ENCODE measurements at places on chromosomes 16 and 17.

- DNase-seq, result peak; percentile 22
These were observed 1.5 kb downstream of the ZNF205 start for GRCh38 chr16:3113765-3114479.

- no peak for DNase-seq
These were observed 81.1 kb downstream of the FTO start for GRCh38 chr16:53785044-53785443.

DNA sequence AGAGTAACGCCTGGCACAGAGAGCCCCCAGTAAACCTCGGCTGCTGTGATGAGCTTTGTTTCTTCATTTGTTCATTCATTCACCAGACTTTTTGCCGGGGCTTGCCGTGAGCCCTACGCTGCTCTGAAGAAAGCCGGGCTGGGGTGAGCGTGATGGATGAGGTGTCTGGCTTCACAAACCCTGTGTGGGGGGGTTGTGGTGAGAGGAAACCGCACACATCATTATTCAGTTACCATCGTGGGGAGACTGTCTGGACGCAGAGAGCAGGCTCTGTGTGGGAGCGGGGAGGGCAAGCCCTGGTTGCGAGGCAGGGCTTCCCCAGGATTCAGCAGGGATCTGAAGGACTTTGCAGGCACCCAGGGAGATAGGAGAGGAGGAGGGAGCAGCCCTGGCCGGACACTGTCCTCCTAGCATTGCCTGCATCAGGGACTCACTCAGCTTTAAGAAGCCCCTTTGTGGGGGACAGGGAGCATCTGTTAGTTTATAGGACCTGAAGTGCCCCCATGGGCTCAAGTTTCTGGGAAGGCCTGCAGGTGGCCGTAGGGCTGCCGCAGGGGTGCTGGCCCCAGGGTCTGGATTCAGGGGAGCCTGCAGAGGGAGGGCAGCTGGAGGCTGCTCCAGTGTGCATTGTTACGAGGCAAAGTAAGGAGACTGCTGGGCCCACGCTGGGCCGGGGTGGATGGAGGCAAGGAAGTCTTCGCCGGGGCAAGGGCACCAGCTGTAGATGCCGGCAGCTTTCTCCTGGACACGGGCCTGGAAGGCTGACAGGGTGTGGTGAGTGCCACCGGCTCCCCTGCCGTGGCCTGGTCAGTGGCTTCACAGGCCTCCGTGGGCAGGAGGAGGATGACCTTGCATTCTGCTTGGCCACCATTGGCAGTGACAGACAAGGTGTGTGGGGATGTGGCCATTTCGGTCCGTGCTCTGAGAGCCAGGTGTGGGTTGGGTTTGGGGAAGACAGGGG is 334.5 kb downstream of the SEC14L1 start:
- peak; percentile 39 for DNase-seq

- DNase-seq, result peak; percentile 61
These were observed 15.4 kb upstream of the HELZ start for GRCh38 chr17:67260170-67260987.

DNA sequence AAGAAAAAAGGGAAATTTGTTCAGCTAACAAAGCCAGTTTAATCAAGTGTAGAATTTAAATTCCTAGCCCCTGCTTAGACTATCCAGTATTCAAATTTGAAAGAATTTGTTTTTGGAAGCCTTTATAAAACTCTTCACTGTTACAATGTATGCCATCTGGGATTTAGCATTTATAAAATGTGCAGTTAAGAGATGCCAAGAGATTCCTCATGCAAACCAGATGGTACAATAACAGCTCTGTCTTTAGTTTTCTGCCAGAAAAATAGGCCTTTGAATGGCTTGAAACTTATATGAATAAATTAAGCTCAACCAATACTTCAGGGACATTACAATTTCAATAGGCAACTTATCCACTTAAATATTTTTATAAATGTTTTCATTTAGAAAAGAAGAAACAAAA is 6.8 kb upstream of the ANKS4B start:
- DNase-seq, result no peak

DNA sequence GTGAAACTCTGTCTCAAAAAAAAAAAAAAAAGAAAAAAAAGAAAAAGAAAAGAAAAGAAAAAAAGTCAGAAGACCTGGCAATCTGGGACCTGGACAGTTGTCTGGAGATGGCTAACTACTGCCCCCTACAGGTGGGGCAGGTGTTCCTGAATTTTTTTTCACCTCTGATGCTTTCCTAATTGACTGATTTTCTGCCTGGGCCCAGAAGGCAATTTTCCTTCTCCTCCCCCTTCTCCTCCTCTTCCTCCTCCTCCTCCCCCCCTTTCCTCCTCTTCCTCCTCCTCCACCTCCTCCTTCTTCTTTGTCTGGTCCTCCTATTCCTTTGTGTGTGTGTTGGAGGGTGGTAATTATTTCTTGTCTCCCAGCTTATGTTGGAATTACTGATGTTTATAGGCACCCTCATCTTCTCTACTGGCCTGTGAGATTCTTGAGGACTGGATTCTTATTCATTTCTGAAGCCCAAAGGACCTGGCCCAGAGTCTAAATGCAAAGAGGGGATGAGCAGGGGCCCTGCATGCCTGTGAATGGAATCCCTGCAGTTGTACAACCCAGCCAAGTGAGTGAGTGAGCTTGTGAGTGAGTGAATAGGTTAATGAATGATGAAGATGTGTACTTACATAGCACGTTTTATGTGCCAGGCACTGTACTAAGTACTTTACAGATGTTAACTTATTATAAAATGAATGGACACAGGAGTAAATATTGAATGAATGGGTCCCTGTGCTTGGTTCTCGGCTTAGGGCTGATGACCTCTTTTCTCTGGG is 26.9 kb downstream of the IRX5 start:
- DNase-seq, result no peak

DNA sequence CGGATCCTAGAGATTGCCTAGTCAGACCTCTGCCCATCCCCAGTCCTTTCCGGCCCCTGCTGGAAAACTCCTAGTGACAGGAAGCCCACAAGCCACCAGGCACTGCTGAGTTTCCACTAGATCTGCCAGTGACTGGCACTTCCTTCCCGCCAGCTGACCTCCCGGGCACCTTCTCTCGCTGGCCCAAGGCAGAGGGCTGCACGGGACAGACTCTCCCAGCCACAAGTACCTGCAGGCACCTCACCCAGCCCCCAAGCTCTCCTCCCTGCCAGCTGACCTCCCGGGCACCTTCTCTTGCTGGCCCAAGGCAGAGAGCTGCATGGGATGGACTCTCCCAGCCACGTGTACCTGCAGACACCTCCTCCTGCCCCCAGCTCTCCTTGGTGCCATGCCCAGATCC is 66.3 kb upstream of the DOC2B start:
- no peak for DNase-seq

DNA sequence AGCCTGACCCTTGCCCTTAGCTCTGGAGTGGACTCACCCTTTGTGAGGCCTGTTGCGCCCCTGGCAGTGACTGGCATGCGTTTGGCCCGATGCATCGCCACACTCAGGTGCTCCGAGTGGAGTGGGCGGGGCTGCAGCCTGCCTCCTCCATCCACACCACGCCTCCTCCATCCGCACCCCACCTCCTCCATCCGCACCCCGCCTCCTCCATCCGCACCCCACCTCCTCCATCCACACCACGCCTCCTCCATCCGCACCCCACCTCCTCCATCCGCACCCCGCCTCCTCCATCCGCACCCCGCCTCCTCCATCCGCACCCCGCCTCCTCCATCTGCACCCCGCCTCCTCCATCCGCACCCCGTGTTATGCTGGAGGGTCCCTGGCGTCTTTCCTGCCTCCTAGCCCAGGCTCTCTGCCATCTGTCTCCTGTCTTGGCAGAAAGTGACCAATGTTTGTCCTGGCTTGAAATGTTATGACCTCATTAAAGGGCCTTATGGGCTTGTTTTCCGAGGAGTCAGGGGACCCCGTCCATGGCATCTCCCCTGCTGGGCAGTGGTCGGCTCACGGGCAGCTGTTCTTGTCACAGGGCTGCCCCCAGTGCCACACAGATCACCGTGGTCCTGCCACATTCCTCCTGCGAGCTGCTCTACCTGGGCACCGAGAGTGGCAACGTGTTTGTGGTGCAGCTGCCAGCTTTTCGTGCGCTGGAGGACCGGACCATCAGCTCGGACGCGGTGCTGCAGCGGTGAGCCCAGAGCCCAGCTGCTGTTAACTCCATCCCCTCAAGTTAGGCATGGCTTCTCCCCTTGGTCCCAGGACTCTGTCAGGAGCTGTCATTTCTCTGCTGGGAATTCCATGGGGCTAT is 28.7 kb upstream of the MYO15B start:
- DNase-seq, result no peak

GRCh38 chr17:57920916-57921703 is 34.1 kb downstream of the CUEDC1 start:
- DNase-seq, result no peak

DNA sequence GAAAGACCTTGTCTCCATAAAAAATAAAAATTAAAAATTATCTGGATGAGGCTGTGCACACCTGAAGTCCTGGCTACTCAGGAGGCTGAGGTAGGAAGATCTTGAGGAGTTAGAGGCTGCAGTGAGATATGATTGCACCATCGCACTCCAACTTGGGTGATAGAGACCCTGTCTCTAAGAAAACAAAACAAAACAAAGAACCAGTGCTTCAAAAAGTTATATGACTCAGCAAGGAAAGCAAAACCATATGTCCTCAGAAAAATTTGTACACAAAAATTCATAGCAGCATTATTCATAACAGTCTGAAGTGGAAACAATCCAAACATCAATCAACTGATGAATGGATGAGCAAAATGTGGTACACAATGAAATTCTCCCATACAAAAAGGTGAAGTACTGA is 48.9 kb downstream of the SLFN5 start:
- peak; percentile 57 for DNase-seq

GRCh38 chr17:68853439-68853838 is 101.8 kb downstream of the ABCA8 start:
- no peak for DNase-seq

GRCh38 chr17:4369557-4370230 is 3.2 kb upstream of the UBE2G1 start:
- DNase-seq, result no peak

- DNase-seq, result peak; percentile 72
These were observed 29.6 kb upstream of the PHOSPHO1 start for GRCh38 chr17:49260011-49260816.

DNA sequence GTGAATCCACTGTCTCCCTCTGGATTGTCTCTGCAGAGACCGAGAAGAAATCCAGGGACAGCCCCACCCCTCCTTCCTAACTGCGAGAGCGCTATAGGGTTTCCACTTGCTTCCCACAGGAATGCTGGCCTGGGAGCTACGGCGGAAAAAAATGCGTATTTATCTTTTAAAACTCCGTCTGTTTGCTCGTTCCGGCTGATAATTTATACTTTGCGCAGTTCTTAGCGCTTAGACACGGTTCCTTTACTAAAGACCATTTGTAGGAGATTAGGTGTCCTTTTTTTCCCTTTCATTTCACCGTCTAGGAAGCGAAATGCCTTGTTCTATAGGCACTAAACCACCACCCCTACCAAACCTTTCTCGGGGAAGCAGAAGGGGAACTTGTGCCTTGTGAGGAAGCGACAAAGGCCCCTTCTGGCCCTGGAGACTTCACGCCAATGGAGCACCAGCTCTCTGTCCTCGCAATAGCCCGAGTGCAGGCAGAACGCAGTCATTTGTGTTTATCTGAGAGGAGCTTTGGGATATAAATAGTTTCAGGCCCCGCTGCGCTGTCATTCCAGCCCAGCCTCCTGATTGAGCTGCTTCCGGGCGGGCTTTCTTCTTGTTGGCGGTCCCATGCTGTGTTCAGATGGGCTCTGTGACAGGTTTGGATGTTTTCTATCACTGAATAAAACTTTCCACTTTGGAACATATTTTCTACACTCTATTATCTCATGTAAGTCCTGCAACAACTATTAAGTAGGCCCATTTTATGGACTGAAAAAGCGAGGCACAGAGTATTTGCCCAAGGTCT is 791 bp upstream of the SUPT4H1 start:
- DNase-seq, result peak; percentile 35

- DNase-seq, result no peak
These were observed 11.6 kb downstream of the CLTC start for GRCh38 chr17:59631276-59631675.

DNA sequence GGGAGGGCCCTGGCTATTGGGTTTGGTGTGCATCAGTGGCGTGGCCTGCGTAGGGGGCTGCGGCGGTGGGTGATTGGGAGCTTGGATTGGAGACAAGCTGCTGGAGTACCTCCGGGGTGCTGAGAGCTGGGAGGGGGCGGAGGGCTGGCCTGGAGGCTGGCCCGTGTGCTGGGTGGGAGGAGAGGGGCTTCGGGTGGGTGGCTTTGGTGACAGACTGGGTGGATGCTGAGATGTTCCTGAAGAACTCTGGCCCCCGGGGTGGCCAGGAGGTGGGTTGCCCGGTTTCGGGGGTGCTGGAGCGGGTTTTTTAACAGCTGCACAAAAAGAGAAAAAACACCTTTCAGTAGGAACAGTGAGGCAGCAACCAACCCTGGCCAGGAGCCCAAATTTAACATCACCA is 84.1 kb downstream of the ARHGAP17 start:
- DNase-seq, result no peak

DNA sequence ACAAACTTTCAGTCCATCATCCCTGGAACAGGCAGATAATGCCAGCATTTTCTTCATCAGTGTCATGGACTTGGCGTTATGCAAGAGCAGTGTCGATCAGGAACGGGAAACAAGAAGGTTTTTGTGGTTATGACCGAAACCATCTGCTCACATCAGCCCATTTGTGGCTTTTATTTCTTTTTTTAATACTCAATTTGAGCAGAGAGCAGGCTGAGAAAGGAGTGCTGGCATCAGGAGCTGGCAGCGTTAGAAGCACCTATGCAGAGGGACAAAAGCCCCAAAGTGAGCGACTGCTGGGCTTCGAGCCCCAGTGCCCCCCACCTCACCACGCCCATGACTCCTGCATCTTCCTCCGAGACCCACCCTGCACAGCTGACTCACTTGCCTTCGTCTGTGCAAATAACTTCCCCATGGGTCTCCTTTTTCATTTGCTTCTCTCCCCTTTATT is 16.2 kb upstream of the CD300E start:
- DNase-seq, result no peak

DNA sequence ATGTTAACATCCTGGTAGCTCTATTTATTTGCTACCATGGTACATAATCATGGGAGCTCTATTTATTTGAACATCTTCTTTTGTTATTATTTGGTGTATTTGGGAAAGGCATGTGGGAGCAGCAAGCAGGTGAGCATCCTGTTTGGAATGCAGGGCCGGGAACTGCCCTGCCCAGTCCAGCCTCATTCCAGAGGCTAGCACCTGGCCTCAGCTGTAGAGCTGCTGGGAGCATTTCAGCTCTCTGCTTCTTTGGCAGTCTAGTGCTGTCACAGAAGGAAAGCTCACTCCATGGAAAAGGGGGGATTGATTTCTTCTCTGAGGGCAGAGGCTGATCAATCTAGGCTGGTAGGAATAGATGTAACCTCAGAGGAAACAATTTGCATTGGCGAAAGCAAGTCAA is 112.5 kb downstream of the WWOX start:
- DNase-seq, result no peak

- DNase-seq, result no peak
These were observed 24.9 kb downstream of the GSE1 start for GRCh38 chr16:85637808-85638647.

- no peak for DNase-seq
These were observed 116.5 kb downstream of the SALL1 start for GRCh38 chr16:51034481-51035109.

DNA sequence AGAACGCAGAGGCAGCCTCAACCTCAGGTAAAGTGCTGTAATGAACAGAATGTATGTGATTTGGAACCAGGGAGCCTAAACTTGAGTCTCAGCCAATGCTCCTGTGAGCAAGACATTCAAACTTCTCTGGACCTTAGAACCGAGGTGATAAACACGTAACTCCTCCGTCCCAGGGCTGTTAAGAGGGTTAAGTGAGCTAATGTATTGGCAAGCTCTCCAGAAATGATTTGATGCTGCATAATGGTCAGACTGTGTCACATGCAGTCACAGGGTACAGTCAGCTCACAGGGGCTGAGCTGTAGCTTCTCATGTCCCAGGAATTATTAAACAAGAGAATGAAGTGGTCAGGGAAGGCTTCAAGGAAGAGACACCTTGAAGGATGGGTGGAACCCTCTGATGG is 10.0 kb upstream of the SLC4A1 start:
- DNase-seq, result peak; percentile 25

All from HFFc6 (cell line).